ENCODE measurements at places on chromosomes 1 and 21.
A peak's percentile ranks its signal among the peaks of the same experiment; 100 is the strongest.

- no peak for ATAC-seq
These were observed 385.9 kb downstream of the GPATCH2 start for GRCh38 chr1:217244971-217245370.

DNA sequence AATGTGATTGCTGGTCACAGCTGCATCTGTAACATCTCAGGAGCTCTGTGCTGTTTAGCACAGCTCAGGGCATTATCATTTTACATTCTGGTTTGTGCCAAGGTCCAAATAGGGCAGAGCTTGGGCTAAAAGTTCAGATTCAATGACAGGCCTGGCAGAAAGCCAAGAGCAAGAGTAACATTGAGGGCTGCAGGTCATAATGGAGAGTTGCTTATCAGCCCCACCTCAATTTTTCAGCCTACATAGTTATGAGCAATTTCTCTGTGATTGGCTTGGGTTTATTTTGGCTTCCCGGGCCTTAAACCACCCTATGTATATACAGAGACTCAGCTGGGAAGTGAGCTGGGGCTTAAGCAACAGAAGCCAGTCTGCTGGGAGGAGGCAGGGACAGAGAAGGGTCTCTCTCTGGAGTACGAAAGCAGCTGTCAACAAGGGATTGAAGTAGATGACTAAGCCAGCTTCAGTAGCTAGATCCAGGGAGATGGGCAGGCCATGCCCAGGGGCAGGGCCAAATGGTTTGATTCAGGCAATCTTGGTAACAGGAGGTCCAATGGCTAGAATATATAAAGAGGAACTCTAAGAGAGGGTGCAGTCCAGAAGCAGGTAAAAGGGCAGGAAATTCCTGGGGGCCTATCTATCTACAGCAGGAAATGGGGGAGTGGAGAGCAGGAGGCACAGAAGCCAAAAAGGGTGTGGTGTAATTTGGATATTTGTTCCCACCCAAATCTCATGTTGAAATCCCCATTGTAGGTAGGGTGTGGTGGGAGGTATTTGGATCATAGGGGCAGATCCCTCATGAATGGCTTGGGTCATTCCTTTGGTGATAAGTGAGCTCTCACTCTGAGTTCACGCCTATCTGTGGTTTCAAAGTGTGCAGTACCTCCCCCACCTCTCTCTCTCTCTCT, 49.0 kb downstream of the BRINP2 start:
- ATAC-seq, result no peak

DNA sequence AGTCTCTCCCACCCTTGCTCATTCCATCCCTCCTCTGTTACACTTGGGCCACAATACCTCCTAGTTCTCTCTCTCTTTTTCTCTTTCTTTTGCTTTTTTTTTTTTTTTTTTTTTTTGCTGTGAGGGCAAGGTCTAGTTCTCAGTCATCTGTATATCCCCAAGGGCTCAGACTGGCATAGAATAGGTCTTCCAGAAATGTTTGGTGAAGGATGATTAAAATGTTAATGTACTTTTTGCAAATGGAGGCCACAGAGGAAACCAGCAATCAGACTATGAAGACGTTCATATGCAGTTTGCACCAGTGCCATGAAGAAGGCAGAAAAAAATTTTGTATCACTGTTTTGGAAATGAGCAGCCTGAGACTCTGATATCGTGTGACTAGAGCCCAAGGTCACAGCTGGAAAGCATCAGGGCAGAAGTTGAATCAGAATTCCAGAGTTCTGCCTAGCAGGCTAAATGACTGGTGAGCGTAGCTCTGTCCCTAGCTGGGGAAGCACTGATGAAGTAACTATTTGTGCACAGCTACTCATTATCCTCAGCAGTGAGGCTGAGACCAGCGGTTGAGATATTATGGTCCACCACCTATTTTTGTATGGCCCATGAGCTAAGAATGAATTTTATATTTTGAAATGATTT, 186.5 kb downstream of the TGFBR3 start:
- peak; percentile 14 for ATAC-seq

- no peak for ATAC-seq
These were observed 159.6 kb downstream of the CLEC20A start for GRCh38 chr1:178337091-178337706.

DNA sequence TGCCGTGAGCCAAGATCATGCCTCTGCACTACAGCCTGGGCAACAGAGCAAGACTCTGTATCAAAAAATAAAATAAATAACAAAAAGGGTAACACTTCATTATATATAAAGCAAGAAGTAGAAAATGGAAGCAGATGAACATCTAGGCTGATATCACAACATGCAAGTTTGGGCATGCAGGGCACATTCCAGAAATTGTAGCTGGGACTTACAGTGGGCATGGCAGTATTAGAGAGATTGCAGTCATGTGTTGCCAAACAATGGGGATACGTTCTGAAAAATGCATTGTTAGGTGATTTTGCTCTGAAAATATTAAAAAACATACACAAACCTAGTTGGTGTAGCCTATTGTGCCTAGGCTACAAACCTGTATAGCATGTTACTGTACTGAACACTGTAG, 441.0 kb upstream of the PRMT6 start:
- no peak for ATAC-seq

GRCh38 chr1:25343872-25344271, 5.7 kb downstream of the TMEM50A start:
- no peak for ATAC-seq

DNA sequence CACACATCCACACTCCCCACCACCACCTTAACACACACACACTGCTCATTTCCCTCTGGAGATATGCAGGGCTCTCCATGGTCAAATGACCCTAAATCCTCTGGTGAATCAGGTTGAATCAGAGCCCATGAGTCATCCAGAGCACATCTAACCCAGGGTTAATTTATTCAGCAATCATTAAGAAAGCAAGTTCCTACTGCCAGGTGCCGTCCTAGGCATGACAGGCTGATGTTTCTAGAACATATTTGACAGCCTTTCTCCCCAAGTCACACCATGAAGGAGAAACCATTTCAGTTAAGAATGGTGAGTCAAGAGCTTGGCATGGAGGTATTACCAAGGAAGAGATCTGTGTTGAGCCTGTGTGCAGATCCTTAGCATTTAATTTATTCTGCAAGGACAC, 194.3 kb upstream of the CAMK1G start:
- peak; percentile 58 for ATAC-seq

DNA sequence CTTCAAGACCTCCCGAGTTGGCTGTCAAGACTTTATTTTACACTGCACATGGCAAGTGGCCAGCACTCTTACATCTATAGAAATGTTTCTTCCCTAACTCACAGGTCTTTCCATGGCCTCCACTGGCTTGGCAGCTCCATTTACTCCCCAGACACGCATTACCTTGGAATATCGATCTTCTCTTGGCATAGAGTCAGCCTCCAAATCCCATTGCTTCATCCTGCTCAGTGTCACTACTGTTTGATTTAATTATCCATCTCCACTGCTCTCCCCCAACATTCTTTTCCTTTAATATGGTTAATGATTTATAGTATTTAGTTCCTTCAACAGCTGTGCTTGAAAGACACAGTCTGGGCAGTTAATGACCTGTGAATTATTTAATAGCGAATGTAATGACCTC, 241.2 kb upstream of the MAP1LC3C start:
- ATAC-seq, result no peak

DNA sequence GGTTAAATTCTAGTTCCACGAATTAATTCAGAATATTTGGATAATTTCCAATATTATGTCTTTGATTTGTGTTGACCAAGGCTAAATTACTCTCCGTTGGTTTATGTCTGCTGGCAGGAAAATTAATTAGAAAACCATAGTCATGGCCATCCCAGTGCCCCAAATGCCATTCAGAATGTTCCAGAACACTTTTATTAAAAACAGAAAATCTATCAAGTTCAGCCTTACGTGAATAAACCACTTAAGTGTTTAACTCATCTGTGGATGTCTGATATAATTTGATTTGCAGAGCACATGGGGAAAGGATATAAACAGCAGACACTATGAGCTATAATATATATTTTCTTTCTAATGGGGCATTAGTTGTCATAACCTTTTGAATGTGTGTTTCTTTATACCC, 480.7 kb downstream of the MRPL39 start:
- no peak for ATAC-seq

DNA sequence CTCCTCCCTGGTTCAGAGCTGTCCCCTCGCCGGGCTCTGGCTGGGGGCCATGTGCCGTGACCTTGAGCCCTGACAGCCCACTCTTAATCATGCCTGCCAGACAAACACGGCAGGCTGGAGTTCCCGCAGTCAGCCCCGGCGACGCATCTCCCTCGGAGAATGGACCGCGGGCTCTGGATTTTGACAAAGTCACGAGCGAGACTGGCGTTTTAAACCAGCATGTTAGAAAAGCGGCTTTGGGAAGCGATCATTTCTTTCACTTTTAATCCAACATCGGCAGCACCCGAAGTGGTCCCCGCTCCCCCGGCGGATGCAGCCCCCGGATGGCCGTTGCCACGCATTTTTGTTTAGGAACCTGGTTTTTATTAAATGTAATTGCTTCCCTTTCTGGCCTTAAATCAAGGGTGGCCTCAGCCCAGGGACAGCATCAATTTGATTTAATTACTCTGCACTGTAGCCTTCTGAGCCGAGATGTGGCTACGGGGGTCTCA, 70.9 kb downstream of the PRDM16 start:
- ATAC-seq, result no peak

DNA sequence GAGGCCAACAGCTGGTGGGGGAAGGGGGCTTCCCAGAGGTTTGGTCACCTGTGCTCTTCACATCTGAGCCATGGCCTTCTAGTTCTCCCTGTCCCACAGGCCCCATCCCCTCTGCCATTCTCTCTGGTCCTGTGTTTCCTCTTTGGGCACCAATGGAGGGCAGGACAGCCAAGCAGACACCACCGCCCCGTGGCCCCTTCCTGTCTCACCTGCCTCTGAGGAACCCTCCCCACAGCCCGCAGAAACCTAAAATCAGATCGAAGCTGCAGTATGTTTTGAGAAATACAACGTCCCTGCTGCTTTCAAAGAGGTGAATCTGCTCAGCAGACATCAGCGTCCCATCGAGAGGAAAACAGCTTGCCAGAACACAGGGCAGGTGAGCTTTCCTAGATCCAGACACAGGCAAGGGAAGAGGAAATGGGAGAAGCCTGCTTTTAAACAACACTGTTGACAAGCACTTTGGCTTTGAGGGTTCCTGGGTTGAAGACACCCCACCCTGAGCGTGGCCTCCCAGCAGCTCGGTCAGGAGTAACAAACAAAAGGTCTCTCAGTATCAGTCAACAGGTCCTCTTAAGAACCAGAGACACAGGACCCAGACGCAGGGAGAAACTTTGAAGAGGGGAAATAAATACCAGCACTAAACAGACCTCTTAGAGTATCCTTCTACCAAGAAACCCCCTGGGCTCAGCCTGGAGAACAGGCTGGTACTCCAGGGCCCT, 2.3 kb downstream of the PANK4 start:
- no peak for ATAC-seq

- no peak for ATAC-seq
These were observed 397.9 kb downstream of the HHAT start for GRCh38 chr1:210726621-210727020.

GRCh38 chr1:12446593-12446992, 171.4 kb downstream of the DHRS3 start:
- no peak for ATAC-seq

GRCh38 chr1:219416598-219417238, 196.2 kb downstream of the ZC3H11B start:
- ATAC-seq, result peak; percentile 76

- ATAC-seq, result no peak
These were observed 212.1 kb downstream of the GPR52 start for GRCh38 chr1:174659823-174660222.

DNA sequence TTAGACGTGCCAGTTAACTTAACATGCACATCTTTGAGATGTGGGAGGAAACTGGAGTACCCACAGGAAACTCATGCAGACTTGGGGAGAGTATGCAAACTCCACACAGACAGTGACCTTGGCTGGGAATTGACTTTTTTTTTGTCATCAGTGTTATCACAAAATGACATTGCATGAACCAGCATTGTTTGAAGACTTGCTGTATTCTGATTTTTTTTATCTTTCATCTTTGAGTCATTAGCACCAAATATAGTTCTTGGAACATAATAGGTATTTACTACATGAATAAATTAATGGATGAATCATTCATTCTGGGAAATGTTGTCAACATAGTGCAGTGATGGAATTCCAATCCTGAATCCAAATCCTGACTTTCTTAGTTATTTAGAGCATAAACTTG, 77.0 kb downstream of the ATF6 start:
- ATAC-seq, result no peak

GRCh38 chr1:36988321-36988720, 46.0 kb downstream of the GRIK3 start:
- ATAC-seq, result no peak

DNA sequence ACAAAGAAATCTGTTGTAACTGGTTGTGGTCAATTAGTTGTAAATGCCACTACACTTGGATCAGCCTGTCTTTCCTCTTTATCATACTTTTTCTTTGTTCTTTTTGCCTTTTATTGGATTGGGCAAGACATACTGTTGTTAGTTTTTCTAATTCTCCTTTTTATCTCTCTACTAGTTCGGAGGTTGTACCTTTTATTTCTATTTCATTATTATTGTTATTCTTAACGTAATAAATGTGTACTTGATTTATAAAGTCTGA, 59.2 kb downstream of the IVNS1ABP start:
- no peak for ATAC-seq

DNA sequence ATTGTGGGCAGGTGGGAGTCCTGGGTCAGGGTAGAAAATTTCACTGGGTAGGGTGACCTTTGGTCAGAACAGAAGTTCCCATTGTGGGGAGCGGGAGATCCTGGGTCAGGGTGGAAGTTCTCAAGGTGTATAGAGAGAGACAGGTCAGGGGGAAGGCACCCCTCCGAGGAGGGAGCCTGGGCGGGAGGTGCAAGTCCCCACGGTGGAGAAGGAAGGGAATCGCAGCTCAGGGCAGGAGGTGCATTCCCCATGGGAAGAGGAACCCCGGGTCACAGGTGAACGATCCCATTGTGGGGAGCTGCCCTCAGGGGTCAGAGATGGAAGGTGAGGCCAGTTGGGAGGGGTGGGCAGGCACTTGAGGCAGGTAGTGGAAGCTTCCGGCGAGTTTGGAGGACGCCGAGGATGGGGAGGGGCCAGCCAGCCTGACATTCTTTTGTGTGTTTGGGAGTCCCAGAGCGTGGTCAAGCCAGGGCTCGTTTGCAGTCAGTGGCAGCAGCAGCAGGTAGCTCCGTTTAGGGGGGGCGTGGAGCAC, 637 bp downstream of the LYPLA2 start:
- peak; percentile 30 for ATAC-seq

DNA sequence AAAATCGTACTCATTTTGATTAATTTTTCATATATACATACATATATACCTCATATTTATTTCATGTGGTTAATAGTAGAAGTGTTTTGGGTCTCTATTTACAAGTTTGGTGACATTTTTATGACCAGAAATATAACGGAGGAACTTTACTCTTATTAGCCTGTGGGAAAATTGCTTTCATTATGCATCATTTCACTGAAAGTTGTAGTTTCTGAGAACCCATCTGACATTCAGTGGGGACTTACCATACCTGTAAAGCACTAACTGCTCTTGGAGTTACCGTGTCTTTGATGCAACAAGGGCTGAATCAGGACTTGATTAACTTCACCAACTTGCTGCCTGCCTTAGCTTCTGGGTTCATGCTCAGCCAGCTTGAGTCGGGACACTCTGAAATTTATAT, 49.9 kb upstream of the ITPKB start:
- peak; percentile 50 for ATAC-seq

- ATAC-seq, result peak; percentile 4
These were observed 53.4 kb downstream of the DUSP10 start for GRCh38 chr1:221688488-221688843.

- ATAC-seq, result no peak
These were observed 14.4 kb downstream of the SLC5A9 start for GRCh38 chr1:48236716-48237470.

- no peak for ATAC-seq
These were observed 645.6 kb downstream of the PLA2G4A start for GRCh38 chr1:187474336-187474735.

Measured in activated T-helper 17 cell treated with anti-CD3 and anti-CD28 coated beads, Interleukin-2, amount 50 U/mL, for 72 hours (primary cell).